ENCODE measurements at places on chromosomes 1 and 21.
A peak's percentile ranks its signal among the peaks of the same experiment; 100 is the strongest.

- DNase-seq: no peak
These were observed 203.8 kb upstream of the POU3F1 start for GRCh38 chr1:38250356-38250755.

DNA sequence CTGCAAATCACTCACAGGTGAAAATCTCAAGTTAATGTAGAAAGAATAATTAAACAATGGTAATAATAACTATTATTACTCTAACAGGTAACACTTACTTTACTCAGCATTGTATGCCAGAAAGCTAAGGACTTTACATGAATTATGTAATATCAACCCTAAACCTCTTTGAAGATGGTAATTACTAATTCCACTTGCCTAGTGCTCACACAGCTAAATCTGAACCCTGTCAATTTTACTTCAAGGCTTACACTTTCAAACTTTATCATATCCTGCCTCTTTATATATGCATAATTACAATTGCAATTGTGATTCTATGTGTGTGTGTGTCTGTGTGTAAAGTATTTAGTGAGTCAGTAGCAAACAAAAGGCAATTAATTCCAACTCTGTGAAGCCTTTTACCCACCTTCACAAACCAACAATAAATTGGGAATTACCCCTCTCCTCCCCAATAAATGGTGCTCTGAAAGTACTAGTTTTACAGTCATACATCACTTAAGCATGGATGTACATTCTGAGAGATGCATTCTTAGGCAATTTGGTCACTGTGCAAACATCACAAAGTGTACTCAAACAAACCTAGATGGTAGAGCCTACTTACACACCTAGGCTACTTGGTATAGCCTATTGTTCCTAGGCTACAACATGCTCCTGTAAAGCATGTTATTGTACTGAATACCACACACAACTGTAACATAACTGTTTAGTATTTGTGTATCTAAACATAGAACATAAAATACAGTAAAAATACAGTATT is 5.9 kb downstream of the ZNF644 start:
- no peak for DNase-seq

- no peak for DNase-seq
These were observed 19.9 kb downstream of the ALDH9A1 start for GRCh38 chr1:165678509-165678908.

GRCh38 chr1:204663644-204664383 is 21.7 kb downstream of the LRRN2 start:
- DNase-seq: no peak

- peak; percentile 66 for DNase-seq
These were observed 4.2 kb upstream of the ADORA3 start for GRCh38 chr1:111507411-111508201.
